ENCODE measurements at places on chromosomes 1 and 21.
A peak's percentile ranks its signal among the peaks of the same experiment; 100 is the strongest.

- DNase-seq: no peak
Observed at GRCh38 chr1:52574594-52574993, 21.7 kb upstream of the TUT4 start.

DNA sequence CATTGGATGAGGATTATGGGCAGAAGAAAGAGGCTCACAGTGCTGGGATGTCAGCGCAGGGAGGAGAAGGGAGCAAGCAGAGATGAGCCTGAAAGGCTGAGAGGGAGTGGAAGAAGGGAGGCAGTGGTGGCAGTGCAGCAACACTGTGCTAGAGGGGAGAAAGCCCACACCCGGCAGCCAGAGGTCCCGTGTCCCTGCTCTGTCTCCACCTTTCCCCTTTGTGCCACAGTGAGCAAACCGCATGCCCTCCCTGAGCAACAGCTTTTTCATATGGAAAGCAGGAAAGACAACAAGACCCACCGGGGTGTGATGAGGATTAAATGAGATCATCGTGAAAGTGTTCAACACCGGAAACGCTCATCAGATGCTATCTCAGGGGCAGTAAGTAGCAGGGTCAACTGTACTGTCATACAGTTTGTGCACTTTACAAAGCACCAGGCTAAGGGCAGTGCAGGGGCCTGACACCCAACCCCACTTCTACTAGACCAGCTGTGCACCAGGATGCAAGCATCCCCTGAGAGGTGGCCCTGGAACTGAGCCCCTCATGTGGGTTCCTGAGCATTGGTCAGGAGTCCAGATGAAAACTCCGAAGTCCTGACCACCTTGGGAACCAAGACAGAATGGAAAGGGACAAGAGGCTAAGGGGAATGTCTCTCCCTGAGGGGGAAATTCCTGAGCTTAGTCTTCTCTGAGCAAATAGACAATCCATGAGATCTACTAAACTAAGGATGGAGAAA is 9.1 kb downstream of the NHLH1 start:
- DNase-seq: no peak

DNA sequence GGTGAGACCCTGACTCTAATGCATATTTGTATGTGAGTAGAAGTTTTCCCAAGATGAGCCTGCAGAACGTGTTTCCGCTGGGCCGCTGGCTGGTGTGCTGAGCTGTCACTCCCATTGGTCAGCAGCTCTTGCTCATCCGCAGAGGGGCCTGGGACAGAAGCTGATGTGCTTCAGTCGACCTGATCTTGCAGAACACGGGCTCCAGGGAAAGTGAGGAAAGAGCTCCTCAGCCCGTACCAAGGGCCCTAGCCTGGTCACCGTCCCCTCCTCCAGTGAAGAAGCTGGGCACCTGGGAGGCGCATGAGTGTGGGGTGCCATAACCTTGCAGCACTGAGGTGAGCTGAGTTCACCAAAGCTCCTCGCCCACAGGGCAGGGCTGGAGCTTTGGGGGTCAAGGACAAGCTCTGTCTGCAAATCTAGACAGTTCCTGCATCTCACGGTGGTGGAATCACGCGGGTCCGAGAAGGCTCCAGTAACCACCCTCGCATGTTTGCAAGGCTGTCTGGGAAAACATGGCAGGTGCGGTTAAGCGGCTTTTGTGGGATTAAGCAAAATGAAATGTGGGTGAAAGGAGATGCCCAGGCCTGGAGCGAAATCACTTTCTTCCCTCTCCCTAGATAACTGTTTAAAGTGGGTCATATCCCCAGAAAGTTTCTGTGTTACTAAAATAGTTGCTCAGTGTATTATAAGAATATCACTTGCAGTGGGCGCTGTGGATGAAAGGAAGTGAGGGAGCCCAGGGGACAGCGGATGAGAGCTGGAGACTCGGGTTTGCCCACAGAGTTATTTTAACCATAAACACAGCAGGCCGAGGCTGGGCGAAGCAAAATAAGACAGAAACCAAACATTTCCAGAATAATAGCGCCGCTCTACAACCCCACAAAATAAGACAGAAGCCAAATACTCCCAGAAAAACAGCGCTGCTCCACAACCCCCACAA is 33.1 kb upstream of the LRRC3 start:
- no peak for DNase-seq

DNA sequence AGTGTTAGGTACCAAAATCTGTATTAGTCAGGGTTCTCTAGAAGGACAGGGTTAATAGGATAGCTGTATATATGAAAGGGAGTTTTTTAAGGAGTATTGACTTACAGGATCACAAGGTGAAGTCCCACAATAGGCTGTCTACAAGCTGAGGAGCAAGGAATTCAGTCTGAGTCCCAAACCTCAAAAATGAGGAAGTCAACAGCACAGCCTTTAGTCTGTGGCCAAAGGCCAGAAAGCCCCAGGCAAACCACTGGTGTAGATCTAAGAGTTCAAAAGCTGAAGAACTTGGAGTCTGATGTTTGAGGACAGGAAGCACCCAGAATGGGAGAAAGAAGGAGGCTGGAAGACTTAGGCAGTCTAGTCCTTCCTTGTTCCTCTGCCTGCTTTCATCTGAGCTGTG is 487.5 kb upstream of the CHRM3 start:
- DNase-seq: no peak

- DNase-seq: no peak
Observed at GRCh38 chr1:32266921-32267591, 16.0 kb downstream of the LCK start.

GRCh38 chr1:82153272-82153629 is 352.5 kb downstream of the ADGRL2 start:
- no peak for DNase-seq

DNA sequence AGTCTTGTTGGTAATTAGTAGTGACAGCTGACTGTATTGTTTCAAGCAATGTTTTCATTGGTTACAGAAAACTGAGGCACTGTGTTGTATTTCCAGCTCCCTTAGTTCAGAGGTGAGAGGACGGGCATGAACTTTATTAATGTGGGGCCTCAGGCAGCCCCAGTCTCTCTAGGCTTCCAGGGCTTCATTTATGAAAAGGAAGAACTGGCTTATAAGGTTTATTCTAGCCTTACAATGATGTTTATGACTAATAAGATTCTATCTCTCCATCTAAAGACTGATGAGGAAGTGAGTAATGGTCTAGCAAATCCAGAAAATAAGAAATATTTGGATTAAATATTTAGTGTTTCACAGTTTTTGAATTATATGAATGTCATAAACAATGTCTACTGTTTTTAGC is 41.5 kb downstream of the CBS start:
- no peak for DNase-seq

DNA sequence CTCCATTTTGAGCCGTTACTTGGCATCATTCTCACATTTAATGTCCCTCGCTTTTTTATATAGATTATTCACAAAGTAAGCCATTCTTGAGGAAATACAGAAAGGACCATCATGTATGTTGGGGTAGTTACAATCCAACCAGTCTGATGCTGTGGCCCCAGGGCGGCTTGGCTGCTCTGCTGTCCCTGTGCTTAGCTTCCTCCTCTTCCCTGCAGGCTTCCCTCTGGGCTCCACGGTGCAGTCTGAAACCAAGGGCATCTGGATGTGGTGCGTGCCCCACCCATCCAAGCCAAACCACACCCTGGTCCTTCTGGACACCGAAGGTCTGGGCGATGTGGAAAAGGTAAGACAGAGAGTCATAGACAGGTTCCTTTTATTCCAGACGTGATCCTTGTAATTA is 5.5 kb downstream of the GBP6 start:
- no peak for DNase-seq

- no peak for DNase-seq
Observed at GRCh38 chr1:172322219-172323061, 98.0 kb upstream of the C1orf105 start.

GRCh38 chr1:62723883-62724282 is 35.7 kb upstream of the DOCK7 start:
- DNase-seq: no peak

- DNase-seq: no peak
Observed at GRCh38 chr1:175604039-175604941, 139.1 kb downstream of the TNR start.

DNA sequence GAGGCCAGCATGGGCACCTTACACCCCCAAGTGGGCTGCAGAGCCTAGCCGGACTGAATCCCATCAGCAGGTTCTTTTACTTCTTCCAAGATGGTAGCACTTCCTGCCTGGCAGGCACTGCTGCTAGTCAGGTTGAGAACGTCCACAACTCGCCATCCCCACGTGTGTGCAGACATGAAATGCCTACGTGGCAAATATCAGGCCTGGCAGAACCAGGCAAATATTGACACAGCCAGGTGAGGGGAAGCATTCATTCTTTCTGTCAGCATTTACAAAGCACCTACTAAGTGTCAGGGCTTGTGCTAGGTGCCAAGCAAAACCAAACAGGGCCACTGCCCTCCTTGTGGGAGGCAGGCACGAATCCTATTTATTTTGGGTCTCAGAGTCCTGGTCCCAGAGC is 52.3 kb upstream of the SIM2 start:
- no peak for DNase-seq

GRCh38 chr1:66168948-66169671 is 364.8 kb upstream of the SGIP1 start:
- DNase-seq: no peak

- no peak for DNase-seq
Observed at GRCh38 chr1:62213075-62213914, 18.6 kb downstream of the L1TD1 start.

DNA sequence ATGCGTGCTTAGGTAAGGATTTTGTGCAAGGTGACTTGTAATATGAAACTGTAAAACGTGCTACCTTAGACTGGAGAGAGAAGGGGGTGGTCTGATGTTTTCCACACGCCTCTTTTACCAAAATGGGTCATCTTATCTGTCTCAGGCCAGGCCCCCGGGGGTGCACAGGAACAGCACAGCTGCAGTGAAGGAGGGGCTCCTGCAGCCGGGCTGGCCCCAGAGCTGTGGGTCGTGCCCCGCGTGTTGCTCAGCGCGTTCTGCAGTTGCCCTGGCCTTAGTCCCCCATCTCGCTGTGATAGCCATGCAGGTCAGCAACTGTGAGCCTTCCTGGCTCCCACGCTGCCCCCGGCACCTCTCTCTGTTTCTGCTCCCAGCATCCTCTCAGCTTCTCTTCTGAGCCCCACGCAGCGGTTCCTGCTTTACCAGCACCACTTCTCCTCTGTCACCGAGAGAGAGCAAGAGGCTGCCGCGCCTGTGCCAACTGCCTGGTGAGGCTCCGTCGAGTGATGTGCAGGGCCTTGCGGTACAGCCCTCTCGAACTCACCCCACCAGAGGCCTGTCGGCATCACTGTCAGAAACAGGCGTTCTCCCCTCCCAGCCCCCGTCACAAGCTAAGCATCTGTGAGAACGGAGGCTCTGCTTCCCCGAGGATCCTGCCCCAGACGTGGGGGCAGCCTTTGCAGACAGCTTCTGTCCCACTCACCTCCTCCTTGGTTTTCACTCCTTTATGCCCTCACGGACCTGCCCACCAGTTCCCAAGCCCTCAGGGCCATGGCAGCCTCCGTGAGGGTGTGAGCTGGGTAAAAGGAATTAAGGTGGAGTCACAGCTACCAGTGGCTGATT is 73.3 kb downstream of the ADARB1 start:
- DNase-seq: no peak

- no peak for DNase-seq
Observed at GRCh38 chr21:29334717-29335428, 36.2 kb downstream of the BACH1 start.

DNA sequence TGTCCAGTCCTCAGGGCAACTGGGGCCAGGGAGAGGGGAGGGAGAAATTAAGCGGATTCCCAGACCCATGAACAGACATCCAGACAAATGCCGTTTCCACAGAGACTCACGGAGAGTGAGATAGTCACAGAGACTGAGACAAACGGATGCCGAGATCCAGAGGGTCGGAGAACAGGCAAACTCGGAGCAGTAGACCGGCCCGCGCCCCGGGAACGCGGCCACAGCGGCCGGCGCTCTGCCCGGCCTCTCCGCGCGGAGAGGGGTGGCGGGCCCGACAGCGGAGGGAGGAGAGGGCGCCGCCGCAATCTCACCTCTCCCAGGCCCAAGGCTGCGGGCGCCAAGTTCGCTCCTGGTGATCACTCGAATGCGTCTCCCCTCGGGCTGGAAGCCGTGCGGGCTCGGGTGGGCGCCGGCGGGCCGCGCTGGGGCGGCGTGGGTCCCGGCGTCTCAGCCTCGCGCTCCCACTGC is 831 bp upstream of the FOXD2 start:
- no peak for DNase-seq

- DNase-seq: no peak
Observed at GRCh38 chr1:200153277-200154055, 126.0 kb downstream of the NR5A2 start.

GRCh38 chr1:54715493-54716298 is at the start of gene TTC4:
Gene TTC4, plus strand, starts transcription at chr1:54715861. Its CDS starts 48 bp downstream, at chr1:54715909.
- DNase-seq: peak; percentile 62

GRCh38 chr1:175841738-175842187 is 98.4 kb upstream of the TNR start:
- DNase-seq: no peak

DNA sequence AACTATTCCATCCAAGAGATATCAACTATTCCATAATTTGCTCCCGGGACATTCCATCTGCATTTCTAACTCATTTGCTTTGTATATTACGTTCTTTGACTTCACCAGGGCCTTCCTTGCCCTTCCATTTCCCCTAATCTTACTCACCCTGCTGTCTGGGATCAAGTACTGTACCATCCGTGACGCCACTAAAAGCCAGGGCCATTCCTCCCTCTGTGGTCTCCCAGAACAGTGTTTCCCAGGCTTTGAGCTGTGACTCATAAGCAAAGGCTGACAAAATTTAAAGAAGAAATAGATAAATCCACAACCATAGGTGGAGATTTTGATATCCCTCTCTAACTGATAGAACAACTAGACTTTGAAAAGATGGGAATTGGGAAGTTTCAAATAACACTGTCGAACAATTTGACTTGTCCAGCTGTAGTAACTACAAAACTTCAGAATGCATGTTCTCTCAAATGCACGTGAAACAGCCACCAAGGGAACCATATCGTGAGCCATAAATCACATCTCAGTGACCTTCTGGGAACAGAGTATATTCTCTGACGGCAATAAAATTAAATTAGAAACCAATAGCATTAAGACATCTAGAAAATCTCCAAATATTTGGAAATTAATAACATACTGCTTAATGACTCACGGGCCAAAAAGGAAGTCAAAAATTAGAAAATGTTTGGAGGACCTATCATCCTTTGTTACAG is 501.0 kb downstream of the SETD4 start:
- DNase-seq: no peak

DNA sequence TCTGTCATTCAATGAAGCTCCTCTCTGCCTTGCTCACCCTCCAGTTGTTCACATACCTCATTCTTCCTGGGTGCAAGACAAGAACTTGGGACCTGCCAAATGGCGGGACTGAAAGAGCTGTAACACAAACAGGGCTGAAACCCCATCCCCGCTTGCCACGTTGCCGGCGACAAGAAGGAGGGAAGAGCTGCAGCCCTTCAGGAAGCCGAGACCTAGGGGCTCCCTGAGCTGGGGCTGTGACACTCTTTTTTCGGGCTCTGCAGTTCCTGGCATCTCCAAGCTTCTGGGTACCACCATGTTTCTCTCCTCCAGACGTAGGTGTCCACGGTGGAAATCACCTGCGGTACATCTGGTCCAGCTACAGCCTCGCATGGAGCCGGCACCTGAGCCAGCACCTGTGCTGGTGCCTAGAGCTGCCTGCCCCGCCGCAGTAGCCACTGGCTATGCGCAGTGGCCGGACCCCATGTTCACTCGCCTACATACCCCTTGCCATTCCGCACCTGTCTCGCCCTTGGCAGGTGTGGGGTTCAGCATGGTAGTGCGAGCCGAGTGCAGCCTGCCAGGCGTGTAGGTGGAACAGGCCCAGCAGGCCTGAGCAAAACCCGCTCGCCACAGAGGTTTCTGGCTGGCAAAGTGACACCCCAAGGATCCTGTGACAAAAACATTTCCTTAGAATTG is 367.0 kb upstream of the NEGR1 start:
- no peak for DNase-seq

- DNase-seq: no peak
Observed at GRCh38 chr1:90862782-90863181, 145.7 kb upstream of the BARHL2 start.
